C1 segment of cervical spinal cord (tissue), 14 donors: ENCODE measurements at places on chromosomes 16 and 17.
A peak's percentile ranks its signal among the peaks of the same experiment; 100 is the strongest.

- DNase-seq, result no peak
These were observed 2.6 kb downstream of the HNF1B start for GRCh38 chr17:37742116-37742761.

- no peak for DNase-seq
These were observed 98.5 kb downstream of the TNFRSF13B start for GRCh38 chr17:16873174-16874035.

DNA sequence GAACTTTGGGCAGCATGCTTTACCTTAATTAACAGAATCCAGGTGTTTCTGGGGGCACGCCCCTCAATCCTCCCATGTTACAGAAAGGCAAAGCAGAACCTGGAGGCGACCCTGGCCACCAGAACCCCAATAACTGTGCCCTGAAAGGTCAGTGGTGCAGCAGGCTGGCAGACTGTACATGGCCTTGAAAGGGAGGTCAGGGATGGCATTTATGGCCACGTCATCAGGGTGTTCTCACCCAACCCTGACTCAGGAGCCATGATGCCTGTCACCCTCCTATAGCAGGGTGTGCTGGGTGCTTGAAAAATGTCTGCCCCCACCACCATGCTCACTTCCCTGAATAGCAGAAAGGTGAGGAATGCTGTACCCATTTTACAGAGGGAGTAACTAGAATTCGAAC, 177.7 kb downstream of the TMEM132E start:
- no peak for DNase-seq

GRCh38 chr17:6756425-6757031, 682 bp downstream of the XAF1 start:
- no peak for DNase-seq

GRCh38 chr16:76265434-76266045, 11.7 kb upstream of the CNTNAP4 start:
- no peak for DNase-seq

DNA sequence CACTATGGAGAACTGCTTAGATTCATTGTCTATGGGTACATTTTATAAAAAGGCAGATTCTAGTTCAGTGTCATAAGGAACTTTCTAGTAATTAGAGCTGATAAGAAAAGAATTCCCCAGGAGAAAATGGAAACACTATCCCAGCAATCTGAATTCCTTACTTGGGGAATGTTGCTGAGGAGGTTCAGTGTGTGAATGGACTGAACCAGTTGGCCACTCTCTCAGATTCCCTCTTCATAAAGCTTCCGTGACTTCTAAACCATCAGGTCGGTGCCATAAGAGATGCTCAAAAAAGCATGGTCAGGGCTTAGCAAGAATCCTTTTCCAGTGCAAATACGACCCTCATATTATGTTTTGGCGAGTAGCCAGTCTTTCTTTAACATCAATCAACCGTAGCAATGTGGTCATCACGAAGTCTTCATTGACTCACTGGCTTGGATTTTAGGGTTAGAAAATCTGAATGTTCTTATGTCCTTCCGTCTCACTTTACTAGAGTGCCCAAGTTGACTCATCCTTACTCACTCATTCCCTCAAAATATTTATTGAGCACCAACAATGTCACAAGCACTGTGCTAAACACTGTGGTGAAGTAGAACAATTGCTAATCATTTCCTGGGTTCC, 102.7 kb upstream of the HLF start:
- no peak for DNase-seq

DNA sequence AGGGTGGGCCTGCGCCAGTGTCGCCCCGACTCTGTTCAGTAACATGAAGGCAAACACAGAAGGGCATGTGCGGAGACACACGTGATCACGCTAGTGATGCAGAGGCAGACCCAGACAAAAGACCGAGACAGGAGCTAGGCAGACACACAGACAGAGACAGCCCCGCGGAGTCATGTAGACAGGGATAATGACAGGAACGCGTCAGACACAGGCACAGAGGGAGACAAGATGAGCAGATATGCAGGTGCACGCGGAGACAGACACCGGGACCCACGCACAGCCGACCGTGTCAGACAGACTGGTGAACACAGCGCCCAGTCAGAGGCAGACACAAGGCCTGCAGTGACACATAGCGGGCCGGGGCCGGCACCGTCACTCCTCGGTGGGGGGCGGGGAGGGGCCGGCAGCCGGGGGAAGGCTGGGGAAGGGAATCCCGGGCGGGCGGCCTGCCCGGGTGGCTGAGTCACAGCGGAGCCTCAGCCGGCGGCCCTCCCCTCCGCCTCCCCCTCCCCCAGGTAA, 7.4 kb downstream of the KDM6B start:
- DNase-seq, result peak; percentile 96

DNA sequence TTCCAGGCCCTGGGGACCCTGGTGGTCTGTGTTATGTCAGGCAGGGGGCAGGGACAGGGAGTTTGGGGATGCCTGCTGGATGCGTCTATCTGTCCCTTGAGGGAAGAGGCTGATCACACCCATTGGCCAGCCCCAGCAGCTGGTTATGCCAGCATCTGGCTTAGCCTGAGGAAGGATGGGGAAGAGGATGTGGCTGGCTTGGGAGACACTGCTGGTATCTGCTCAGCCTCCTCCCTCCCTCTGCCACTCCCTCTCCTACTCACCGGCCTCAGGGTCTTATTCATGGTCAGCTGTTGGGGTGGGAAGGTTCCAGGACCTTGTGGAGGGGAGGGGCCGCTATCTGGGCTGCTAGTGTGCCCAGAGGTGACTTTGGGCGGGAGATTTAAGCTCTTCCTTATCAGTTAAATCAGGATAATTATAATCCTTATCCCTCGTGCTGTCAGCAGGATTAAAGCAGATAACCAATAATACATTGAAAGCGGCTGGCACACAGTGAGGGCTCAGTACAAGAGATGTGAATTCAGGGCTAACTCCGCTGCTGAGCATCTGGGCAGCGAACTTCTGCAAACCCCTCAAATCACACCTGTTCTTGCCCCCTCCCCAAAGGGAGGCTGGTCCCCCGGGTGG, 36.0 kb upstream of the MLKL start:
- no peak for DNase-seq

DNA sequence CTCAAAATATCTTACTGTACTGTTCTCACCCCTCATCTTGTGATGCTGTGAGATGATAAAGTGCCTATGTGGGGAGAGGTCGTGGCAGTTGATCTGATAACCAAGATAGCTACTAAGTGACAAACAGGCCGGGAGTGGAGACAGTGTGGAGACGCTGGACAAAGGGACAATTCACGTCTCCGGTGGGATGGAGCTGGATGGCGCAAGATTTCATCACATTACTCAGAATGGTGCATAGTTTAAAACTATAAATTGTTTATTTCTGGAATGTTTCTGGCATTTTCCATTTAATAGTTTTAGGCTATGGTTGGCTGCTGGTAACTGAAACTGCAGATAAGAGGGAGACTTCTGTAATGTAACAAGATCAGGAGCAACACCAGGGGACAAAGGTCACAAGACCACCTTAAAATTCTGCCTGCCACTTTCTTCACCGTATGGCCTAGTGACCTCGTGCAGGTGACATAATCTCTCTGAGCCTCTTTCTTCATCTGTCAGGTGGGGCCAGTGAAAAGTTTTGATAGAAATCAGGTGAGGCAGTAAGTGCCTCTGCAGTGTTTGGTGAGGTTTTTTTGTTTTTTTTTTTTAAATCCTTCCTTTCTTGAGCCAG, 54.4 kb upstream of the LGALS9 start:
- DNase-seq, result no peak

DNA sequence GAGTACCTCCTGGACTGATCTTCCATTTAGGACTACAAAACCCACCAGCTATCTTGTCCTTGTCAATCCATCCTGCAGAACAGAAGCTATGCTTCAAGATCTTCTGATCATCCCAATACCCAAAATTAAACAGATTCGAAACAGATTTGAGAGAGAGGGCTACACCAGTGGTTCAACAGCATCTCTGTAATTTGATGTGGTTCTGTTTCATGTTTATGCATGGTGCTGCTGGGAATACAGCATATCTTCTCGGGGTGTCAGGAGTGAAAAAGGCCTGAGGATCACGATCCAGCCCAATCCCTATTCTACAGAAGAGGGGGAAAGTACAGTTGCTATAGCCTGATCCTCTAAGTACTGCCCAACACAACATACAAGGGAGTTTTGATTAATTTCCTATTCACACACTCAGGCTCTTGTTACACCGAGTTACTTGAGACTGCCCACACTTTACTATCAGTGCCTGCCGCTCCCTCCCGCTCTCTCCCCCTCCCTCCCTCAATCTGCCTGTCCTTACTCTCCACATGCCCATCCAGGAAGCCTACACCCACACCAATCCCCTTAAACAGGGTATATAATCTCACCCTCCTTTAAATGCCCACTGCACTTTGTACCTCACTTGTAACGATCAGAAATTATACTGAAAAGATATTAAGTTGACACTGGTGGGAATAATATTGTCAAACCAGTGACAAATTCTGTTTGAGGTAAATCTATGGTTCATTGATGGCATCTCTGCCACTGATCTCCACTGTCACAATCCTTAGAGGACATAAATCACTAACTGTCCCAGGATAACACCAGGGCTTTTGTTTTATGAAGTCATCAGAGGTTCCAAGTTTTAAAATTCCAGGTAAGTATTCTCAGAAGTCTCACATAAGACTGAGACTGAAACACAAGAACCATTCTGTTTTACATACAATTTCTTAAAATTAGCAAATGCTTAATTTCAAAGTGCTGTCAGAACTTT, 89.3 kb upstream of the PLEKHM1 start:
- DNase-seq, result no peak

- no peak for DNase-seq
These were observed 244.9 kb downstream of the STX8 start for GRCh38 chr17:9330611-9331271.

DNA sequence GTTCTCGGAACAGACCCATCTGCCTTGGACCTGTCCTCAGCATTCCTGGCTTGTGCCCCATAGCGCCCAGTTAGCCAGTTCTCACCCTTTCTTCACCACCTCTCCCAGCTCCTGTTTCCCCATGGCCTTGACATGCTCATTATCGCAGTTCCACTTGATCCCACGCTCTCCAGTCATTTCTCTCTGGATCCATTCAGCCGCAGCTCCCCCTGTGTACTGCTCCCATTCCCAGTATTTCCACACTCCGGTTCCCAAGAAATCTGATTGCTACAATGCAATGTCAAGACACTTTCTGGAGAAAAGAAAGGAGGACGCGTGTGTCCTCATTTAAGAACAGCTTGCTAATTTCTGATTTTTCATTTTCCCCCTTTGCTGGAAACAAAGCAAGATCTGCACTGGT, 55.4 kb downstream of the TMEM186 start:
- no peak for DNase-seq

DNA sequence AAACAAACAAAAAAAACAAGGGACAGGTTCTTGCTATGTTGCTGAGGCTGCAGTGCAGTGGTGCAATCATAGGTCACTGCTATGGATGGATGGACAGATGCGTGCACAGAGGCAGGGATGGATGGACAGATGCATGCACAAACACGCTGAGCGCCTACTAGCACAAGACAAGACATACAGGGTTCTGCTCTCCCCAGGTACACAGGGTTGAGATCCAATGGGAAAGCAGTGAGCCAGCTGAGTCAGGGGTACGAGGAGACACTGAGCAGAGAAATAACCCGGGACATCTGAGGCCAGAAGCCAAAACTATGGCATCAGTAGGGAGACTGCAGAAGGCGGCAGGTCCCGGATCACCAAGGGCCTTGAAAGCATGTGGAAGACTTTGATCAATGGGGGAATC, 6.2 kb downstream of the IL32 start:
- DNase-seq, result no peak

- no peak for DNase-seq
These were observed 362 bp downstream of the KLHDC4 start for GRCh38 chr16:87765473-87765775.

GRCh38 chr17:81682565-81683207, 911 bp downstream of the ARL16 start:
- no peak for DNase-seq

GRCh38 chr16:85123891-85124635, 11.8 kb upstream of the CIBAR2 start:
- no peak for DNase-seq

- peak; percentile 46 for DNase-seq
These were observed 943 bp upstream of the COTL1 start for GRCh38 chr16:84618581-84619460.

DNA sequence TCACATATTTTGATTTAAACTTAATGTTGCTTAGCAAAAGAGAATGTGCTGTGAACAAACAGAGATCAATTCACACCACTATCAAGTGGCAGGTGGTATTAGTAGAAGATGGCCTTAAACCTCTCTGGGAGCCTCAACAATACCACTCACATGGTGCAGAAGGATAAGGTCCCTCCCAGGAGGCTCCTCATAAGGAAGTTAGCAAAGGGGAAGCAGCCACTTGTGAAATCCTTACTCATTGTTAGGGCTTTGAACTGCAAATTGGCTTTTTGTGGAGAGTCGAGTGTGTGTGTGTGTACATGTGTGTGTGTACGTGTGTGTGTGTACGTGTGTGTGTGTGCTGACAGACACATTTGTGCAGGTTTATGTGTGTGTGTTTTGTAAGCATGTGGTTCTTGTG, 48.9 kb upstream of the ASIC2 start:
- DNase-seq, result no peak

GRCh38 chr17:80319999-80320344, 59.3 kb downstream of the RNF213 start:
- no peak for DNase-seq

GRCh38 chr16:83738923-83739503, 68.8 kb upstream of the HSBP1 start:
- no peak for DNase-seq

- DNase-seq, result no peak
These were observed 59.8 kb downstream of the ANKRD11 start for GRCh38 chr16:89430436-89431157.

DNA sequence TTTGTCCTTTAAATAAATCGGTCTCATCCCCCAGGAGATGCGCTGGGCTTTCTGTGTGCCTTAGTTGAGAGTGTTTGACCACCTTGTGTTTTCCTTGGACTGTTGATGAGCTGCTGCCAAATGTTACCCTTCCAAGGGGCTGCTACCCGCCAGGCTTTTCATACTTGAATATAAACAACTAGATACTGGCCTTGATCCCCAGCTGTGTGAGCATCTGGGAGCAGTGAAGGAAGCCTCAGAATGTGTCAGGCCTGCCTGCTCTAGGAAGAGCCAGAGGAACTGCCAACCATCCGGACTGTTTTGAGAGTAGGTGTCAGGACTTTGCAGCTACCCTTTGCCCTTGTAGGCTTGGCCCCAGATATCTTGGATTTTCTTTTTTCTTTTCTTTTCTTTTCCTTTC, 57.8 kb downstream of the LDHD start:
- no peak for DNase-seq

- DNase-seq, result no peak
These were observed 14.8 kb upstream of the AURKB start for GRCh38 chr17:8224891-8225812.
